ENCODE measurements at places on chromosomes 12 and 14.

DNA sequence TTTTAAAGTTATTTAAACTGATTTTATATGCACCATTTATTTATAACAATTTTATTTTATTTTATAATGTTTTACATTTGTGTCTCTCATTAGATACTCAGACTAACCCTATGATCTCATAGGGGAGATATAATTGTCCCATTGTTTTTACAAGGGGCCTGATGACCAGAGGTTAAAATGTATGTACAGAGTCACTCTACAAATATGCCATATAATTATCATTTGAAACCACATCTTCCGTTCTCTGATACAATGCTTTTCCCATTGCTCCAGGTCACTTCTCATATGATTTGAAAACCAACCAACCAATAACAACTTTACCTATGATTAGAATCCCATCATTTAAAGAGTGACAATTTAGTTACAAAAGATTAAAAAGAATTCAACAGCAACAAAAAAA lies 137.8 kb downstream of the GPHN start:
- peak; percentile 64 for DNase-seq

DNA sequence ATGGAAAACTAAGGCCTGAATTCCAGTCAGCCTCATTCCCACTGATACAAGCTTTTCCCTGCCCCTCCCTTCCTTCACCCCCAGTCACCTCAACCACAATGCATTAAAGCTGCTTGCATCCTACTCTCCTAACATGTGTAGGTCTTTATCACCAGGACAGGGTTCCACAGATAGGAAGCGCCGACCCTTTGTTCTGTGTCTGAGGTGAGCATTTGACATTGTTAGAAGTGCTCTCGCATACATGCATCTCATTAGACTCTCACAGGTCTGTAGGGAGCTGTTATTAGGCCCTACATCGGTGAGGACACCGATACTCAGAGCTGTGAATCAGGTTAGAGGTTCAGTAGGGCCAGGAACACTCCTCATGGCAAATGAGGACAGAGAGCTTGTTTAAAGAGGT lies 13.2 kb upstream of the EDDM3A start:
- DNase-seq: no peak

- DNase-seq: no peak
Observed at GRCh38 chr12:55061024-55061423, 41.2 kb downstream of the NEUROD4 start.

DNA sequence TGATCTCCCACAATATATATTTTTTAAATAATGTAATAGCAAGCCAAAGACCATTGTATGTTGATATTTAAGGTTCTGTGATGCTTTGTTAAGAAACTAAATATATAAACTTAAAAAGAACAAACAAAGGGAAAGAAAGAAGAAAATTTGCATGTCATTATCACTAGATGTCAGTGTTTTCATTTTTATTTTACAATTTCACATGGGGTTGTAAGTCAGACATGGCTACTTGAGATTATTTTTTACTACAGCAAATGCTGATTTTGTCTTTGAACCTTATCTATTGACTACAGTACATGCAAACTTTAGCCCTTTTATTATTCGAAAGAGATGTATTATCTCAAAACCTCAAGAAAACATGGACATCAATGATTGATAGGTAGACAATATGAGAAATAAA lies 36.1 kb downstream of the SLCO1C1 start:
- DNase-seq: peak; percentile 2

GRCh38 chr14:64704743-64705380 lies 638 bp downstream of the PLEKHG3 start:
- DNase-seq: no peak

- no peak for DNase-seq
Observed at GRCh38 chr14:22390824-22391461, 198.1 kb downstream of the DAD1 start.

DNA sequence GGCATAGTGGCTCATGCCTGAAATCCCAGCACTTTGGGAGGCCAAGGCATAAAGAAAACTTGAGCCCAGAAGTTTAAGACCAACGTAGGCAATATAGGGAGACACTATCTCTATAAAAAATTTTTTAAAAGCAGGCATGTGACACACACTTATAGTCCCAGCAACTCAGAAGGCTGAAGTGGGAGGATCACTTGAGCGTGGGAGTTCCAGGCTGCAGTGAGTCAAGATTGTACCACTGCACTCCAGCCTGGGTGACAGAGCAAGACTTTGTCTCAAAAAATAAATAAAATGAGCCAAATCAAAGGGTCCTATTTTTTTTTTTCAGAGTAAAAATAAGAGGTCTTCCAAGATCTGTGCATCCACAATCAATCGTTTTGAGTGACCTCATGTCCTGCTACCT lies 237.6 kb downstream of the SLC16A7 start:
- no peak for DNase-seq

DNA sequence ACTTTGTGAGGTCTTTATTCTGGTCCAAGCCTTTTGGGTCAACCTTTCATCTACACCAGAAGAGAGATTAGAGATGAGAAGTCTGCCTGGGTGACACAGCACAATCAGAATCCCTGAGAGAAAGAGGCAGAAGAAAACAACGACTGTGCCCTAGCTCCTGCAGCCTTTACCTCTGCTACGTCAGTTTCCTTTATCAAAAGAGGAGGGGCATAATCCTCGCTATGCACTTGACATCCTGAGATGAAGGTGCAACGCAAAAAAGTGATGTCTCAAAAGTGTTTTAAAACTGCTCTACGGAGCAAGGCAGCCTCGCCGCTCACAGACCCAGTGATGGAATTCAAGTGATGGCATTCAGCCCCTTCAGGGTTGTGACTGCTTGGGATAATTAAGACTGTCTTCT lies 21.7 kb downstream of the ZDHHC22 start:
- DNase-seq: no peak

DNA sequence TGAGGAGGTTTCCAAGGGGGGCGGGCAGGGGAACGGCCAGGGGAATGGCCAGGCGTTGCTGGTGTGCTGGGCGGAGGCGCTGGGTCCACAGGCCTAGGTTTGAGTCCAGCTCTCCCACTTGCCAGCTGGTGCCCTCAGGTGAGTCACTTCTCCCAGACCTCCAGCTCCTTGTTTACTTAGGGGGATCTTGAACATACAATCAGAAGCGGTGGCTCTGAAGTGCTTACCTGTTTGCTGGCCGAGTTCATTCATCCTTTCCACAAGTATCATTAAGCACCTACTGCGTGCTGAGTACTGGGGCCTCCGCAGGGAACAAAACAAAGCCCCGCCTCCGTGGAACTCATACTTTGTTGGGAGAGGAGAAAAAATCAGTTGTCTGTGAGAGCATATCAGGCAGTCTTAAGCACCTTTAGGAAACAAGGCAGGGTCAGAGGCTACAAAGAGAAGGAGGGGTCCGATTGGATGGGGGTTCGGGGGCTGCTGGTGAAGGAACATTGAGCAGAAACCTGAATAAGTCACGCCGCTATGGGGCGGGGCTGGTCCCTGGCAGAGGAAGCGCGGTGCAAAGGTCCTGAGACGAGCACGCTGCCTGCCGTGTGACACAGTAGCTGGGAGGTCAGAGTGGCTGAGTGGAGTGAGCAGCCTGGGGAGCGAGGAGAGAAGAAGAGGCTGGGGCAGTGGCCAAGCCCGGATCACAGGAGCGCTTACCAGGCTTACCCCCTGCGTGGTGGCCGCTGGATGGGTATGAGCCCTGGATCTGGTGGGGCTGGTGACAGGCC lies 15.1 kb downstream of the MVK start:
- DNase-seq: no peak

- DNase-seq: no peak
Observed at GRCh38 chr12:14954269-14954668, 7.1 kb downstream of the ARHGDIB start.

GRCh38 chr12:66331814-66332213 lies 29.5 kb downstream of the HELB start:
- DNase-seq: no peak

GRCh38 chr12:27852742-27853141 lies 72.7 kb upstream of the MANSC4 start:
- no peak for DNase-seq

DNA sequence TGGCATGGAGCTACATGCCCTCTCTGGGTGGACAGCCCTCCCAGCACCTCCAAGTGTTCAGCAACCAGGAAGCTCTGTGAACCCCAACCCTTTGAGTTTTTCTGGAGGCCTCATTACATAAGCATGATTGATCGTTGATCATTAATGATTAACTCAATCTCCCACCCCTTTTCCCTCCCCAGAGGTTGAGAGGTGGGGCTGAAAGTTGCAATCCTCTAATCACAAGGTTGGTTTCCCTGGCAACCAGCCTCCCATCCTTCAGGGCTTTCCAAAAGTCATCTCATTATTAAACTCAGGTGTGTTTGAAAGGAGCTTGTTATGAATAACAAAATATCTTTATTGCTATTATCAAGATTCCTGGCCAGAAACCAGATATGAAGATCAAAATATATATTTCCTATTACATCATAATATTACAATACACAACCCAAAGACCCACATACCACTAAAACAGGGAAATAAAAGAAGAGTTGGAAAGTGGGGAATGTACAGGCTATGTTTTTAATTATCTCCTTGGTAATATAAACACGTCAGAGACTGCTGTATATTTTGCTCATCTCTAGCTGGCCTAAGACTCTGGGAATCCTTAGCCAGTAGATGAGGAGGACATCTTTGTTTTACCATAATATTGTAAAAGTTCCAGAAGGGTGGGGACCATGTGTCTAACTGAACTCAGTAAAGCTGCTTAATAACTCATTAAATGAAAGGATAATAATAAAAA lies 73.6 kb downstream of the SSPN start:
- no peak for DNase-seq

GRCh38 chr14:70916799-70917198 lies 9.5 kb downstream of the PCNX1 start:
- no peak for DNase-seq

GRCh38 chr14:29814156-29815015 lies 113.3 kb downstream of the PRKD1 start:
- no peak for DNase-seq

- DNase-seq: no peak
Observed at GRCh38 chr14:64821651-64822050, 58.1 kb downstream of the SPTB start.
